Stimulated activated CD8-positive, alpha-beta memory T cell treated with anti-CD3 and anti-CD28 coated beads, Interleukin-4, amount 100 ng/mL, for 24 hours (primary cell): ENCODE measurements at places on chromosomes 5 and 9.

GRCh38 chr5:8949908-8950307 is 596.0 kb downstream of the SEMA5A start:
- no peak for DNase-seq

- no peak for DNase-seq
Measured at GRCh38 chr9:95505072-95505716, 11.6 kb downstream of the PTCH1 start.

DNA sequence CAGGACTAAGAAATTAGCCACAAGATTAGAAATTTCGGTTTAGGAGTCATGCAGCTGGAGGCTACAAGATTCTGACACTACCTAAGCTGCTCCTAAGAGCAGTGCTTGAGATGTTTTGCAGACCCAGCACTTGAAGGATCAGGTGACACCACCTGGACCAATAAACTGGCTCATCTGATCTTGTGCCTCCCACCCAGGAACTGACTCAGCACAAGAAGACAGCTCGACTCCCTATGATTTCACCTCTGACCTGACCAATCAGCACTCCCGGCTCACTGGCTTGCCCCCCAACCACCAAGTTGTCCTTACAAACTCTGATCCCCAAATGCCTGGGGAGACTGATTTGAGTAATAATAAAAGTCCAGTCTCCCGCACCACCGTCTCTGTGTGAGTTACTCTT is 170.4 kb downstream of the TTC39B start:
- DNase-seq = no peak

- DNase-seq = no peak
Measured at GRCh38 chr5:53309653-53310052, 170.8 kb upstream of the FST start.
